Cortex of kidney (tissue), 1 donor: ENCODE measurements at places on chromosomes 5 and 9.

GRCh38 chr5:91058575-91058974 is 324.5 kb downstream of the ARRDC3 start:
- no peak for DNase-seq

DNA sequence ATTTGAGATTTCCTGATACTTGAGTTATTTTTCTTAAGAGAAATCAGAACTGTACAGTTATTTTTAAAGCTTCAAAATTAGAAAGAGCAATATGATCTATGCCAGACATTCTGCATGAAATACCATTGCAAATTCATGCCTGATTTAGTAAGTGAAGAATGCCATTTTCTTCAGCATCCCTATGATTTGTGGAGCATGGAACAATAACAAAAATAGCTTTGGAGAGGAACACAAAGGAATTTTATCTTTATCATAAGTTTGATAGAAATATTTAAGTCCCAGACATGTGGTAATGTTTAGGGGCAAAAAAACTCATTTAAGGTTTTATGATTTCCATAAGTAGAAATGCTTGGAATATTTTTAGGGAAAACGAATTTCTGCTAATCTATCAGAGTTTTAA is 1863.4 kb downstream of the EFNA5 start:
- no peak for DNase-seq

DNA sequence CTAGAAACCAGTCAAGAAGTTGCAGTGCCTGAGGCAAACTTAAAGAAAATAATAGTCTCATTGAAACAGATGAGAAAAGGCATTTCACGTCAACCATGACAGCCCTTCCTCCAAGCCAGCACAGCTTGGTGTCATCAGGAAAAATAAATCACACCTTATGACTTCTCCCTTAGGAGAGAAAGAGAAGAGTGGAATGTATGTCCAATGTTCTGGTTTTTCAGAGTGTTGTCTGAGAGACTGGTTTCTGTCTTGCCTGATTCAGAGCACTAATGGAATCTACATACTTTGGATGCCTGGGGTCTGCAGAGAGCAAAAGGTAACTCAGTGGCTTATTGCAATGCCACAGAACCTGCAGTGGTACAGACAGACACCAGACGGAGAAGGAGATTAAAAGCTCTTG is 105.5 kb upstream of the PDE4D start:
- no peak for DNase-seq

DNA sequence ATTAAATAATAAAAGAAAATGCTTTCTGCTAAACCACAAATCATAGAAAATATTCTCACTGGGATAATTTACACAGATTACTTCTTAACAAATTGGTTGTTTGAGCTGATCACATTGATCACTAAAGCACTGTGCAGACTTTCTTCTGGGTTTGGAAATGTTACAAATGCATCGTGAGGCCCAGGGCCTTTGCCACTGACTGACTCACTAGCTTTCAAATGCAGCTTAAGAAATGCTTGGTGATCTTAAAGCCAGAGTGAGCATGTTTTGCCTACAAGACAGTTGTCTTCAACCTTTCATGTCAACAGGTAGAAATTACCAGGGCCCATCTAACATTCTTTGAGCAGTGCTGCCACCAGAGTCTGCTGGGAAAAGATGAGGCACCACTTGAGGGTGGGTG is 252.3 kb upstream of the ADRA1B start:
- no peak for DNase-seq

DNA sequence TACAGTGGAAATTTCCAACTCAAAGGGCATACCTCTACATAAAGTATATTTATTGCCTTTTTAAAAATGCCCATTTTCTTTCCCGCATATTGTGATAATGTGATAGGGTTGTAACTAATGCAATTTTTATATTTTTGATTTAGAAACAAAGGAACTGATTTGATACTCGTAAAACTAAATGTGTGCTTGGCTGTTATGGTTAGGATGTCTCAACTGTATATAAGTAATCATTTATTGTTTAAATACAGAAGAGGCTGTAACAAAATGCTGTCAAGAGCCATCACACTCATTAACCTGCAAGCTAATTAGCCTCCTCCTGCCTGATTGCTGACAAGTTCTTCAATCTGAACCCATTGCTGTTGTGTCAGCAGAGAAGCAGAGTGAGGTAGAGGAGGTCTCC is 149.2 kb downstream of the PBX3 start:
- no peak for DNase-seq

DNA sequence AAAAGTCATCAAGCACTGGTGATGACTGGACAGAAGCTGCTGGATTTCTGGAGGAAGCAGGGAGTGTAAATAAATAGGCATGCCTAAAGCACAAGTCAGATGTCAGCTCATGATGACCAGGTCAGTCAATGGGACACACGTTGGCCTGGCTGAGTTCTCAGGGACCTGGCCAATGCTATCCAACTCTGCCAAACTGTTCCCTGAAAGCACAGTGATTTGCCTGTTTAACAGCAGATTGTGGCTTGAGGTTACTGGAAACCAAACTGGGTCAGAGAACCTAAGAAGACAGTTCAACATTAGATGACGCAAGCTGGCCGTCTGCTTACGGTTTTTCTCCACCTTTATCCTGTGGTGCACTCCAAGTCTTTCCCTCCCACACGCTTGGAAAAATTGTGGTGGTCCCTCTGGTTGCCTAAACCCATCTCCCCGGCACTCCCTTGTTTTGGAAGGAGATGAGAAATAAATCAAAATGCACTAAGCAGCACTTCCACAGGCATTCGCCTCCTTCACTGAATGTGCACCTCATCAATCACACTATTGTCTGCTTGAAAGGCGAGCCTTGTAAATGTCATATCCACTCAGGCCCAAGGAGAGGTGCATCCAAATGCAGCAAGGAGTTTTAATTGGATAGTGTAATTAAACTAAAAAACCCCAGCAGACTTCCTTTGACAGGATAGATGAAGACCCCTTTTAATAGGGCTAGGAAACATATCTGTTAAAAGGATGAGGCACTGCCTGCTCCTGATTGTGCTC is 199.4 kb downstream of the GAPVD1 start:
- DNase-seq: no peak

GRCh38 chr5:139446956-139447779 is 7.8 kb upstream of the DNAJC18 start:
- no peak for DNase-seq
